AML-193 (cell line): ENCODE measurements at places on chromosomes 7 and 10.

GRCh38 chr7:111074748-111075146 lies 16.2 kb upstream of the LRRN3 start:
- no peak for DNase-seq

DNA sequence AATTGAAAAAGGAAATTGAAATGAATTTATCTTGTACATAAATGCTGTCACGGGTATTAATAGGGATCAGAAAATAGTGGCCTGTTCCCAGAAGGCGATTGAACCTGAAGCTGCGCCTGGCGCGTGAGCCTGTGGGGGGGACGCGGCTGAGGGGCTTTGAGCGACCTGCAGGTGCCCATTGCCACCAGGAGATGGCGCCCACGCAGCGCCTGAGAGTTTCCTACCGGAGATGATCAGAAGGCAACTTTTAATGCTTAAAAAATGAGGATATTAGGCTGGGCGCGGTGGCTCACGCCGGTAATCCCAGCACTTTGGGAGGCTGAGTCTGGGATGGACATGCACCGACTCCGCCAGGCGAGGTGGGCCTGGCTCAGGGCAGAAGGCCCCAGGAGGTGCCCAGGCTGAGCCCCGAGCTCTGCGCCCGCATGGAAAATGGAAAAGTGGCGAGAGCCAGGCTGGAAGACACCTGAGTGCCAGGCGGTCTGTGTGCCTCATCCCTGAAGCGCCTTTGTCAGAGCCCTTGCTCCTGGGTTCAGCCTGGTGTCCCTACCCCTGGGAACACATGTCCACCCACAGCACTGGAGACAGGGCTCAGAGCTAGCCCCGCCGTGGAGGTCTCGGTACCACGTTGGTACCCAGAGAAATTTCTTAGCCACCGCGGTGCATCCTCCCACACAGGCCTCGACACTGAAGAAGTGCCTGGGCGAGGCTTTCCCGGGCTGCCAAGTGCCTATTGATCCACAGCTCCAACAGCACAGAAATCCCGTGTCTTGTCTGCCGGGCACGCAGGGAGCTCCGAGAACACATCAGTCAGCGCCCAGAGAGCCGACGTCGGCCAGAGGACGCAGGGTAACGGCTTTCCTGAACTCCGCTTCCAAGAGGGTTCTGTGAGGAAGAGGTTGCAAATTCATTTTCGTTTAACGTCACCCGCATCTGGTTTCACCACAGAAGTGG lies 117.4 kb downstream of the INPP5A start:
- peak; percentile 12 for DNase-seq

DNA sequence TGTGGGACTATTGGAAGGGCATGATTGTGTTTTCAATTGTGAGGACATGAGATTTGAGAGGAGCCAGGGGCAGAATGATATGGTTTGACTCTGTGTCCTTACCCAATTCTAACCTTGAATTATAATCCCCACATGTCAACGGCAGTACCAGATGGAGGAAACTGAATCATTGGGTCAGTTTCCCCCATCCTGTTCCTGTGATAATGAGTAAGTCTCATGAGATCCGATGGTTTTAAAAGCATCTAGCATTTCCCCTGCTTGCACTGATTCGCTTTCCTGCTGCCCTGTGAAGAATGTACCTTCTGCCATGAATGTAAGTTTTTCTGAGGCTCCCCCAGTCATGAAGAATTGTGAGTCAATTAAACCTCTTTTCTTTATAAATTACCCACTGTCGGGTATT lies 1367.1 kb downstream of the XPNPEP1 start:
- no peak for DNase-seq

DNA sequence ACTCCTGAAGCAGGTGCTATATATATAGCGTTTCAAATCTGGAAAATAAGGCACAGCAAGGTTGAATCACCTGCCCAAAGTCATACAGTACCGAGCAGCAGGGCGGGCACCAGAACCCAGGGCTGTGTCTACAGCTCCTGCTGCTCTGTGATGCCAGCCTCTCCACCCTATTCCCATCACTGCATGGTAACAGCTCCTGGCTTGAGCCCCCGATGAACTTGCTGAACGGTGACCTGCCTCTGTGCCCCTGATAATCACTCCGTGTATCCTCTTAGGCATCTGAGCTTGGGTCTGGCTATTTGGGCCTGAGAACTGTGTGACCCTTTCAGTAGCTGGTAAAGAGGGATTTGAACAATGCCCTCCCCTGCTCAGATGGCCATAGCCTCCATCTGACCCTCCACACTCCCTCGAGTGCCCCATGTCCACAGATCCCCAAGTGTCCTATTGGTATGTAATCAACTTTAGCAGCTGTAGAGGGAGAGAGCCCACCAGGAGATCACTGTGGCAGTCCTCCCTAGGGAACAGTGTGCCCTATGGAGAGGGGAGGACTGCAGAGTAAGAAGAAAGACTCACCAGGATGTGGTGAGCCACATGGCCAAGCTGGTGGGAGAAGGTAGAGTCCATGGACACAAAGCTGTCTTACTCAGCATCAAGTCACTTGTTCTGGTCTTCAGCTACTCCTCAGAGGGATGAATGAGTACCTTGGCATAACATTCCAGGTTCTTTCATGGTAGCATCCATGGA lies 1.1 kb upstream of the ARHGAP22 start:
- no peak for DNase-seq

DNA sequence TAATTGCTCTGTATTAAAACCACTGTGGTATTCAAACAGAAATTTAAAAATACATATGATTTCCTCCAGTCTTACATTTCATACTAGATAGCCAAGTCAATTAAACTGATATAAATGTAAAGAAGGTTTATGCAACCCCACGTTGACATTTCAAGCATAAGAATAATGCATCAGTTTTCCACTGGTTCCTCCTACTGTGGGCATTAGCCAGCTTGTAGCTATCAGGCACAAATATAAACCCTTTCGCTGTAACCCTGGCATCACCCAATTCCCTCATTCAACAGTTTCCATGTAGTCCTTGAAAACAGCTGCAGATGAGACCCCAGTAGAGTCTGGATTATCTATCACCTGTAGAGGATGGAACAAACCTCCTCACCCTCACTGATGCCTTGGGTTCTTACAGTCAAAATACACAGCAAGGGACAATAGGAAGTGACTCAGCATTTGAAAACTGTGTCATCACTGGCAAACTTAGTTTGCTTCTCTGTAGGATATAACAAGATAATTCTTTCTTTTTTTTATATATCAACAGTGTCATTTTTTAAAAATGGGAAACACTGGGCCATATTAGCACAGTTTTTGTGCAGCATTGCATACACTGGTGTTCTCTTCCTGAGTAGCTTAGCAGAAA lies 113.0 kb downstream of the PDE1C start:
- DNase-seq: peak; percentile 40

DNA sequence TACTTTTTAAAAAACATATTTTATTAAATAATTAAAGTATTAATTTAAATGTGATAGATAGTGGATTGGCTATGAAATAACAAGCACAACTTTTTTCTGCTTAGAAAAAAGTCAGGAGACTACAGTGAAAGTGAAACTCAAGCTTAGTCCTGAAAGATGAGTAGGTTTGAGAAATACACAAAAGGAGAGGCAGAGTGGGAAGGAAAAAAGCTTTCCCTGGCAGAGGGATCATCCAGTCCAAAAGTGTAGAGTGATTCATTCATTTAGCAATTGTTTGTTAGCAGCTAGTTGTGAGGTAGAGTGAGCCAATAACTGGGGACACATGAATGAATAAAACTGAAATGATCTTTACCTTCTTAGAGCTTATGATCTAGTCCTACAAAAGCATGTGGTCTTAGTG lies 93.5 kb downstream of the FOXP2 start:
- DNase-seq: no peak

DNA sequence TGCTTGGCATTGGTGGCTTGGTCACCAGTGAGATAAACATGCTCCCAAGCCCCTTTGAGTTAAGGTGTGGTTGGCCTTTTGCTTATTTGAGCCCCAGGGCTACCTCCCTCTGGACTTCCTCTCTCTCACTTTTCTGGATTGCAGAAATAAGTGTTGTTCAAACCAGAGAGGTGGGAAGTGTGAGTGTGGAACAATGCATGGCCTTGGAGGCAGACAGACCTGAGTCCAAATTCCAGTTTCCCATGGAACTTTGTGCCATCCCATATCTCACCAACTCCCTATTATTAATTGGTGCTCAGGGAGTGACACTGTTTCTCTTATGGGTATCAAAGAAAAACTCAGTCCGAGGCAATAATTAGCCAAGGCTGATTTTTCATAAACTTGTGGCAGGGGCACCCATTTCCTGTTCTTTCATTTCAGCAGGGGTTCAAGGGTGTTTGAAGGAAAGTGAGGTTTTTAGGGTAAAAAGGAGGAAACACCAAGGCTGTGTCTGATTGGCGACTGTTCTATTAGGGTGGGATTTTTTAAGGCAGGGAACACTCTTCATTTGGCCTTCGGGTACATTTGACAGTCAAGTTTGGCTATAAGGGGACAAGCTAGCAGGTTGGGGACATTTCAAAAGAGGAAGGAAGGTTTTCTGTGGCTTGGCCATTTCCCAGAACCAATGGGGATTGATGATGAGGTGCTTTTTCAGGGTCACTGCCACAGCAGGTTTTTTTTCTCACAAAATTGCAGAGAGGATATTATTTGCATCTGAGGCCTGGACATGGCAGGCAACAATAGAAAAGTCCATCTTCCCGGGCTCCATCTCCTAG lies 148.8 kb upstream of the NPY start:
- no peak for DNase-seq

GRCh38 chr7:105068886-105069285 lies 54.9 kb downstream of the KMT2E start:
- no peak for DNase-seq

DNA sequence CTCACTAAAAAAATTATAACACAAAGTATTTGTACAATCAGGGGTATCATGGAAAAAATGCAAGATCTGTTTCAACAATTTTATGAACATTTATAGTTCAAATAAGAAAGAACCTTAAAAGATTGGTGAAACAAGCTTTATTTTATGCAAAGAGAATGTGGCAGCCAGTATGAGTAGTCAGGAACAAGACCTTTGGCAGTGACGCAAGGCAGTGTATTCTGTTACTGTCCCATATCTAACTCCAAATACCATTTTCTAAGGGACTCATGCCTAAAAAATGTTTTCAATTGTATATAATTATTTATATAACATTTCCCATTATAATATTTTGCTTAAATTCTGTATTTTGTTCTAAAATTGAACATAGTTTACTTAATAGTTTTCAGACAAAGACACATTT lies 19.1 kb upstream of the FAM53B start:
- DNase-seq: no peak
